ENCODE measurements at places on chromosomes 5 and 9.
A peak's percentile ranks its signal among the peaks of the same experiment; 100 is the strongest.

DNA sequence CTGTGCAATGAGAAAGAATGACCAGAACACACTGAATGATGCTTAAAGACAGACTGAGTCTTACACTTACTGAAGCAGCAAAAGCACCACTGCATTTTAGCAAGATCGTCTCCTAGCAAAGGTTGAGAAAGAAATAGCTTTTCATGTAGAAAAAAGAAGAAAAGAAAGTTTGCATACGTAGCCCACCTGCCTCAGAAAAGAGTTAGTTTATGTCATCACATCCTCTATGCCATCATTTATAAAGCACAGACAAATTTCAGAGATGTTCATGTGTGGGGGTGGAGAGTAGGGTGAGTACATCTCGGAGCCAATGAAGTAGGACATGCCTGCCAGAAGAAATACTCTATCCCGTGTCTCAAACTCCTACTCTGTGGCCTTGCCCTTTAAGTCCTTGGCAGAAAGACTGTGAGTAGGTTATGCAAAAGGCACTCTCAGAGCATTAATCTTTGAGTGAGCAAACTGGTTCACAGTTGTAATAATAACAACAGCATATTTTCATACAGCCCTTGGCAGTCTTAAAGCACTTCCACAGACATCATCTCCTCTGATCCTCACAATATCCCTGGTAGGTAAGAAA lies 22.4 kb downstream of the NRG2 start:
- DNase-seq = no peak

DNA sequence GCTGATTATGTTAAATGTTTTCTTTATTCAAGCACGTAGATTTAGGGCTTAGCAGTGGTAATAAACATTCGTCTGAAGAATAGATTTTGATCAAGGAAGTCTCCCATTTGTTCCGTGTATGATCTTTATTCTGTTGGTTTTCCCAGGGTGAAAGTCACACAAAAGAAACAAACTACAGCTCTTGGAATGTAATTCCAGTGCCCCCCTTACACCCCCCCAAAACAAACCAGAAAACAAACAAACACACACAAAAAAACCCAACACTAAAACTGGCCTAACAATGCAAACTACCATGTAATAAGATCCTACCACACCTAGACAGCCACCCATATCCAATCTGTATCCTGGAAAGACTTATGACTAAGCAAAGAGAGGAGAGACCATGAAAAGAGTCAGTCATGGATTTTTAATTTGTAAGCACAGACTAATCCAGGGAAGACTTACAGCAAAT lies 196.2 kb upstream of the ELL2 start:
- no peak for DNase-seq

GRCh38 chr5:16311666-16312065 lies 132.1 kb upstream of the MARCHF11 start:
- DNase-seq = no peak

GRCh38 chr9:83196946-83197345 lies 134.0 kb upstream of the RASEF start:
- no peak for DNase-seq

DNA sequence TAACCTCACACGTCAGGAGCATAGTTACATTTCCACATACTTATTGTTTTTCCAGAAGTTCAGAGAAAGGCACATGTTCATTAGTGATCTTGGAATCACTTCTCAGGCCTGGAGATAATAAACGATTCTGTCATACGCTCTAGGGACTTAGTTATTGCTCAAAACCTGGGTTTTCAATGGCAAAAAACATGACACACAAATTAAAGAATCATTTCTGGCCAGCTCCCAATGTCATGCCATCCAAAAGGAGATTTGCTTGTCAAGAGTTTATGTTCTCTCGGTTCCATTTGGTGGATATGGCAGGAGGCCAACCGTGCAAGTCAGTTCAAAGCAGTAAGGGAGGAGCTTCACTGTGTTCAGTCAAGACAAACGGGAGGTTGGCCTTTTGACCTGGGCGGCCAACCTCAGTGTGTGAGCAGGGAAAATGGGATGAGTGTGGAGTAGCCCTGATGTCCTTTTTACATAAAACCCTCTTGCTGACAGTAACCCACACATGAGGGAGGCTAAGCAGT lies 123.4 kb downstream of the NXNL2 start:
- no peak for DNase-seq

DNA sequence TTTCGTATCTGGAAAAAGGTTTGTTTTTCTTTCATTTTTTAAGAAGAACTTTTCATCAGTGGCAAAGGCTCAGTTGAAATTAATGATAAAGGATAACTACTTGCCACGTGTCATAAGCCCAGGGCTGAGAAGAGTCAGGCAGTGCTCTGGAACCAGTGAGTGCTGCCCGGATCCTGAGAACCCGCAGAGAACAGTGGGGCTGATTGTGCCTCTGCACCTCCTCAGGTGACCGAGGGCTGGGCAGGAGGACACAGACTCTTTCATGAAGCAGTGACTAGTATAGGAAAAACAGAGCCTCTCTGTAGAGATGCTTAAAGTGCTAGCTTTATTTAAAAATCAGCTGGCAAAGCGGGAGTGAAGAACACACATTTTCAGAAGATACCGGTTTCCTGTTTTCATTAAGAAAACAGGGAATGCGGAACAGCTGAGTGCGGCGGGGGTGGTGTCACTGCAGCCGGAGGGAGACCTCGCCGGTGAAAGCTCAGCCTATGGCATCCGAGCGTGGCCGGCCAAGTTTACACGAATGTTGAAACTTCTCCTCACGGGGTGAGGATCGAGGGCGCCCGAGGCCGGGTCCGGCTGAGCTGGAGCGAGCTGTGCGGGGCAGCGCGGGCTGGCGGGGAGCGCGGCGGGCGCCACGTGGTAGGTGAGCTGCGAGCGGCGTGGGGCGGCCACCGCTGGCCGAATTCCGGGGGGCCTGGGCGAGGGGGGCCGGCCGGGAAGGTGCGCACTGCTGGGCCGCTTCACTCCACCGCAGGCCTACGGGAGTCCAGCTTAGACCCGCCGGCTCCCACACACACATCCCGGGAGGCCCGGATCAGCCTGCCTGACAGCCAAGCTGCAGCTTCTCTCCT lies 134.7 kb upstream of the DMRT1 start:
- DNase-seq = peak; percentile 45

DNA sequence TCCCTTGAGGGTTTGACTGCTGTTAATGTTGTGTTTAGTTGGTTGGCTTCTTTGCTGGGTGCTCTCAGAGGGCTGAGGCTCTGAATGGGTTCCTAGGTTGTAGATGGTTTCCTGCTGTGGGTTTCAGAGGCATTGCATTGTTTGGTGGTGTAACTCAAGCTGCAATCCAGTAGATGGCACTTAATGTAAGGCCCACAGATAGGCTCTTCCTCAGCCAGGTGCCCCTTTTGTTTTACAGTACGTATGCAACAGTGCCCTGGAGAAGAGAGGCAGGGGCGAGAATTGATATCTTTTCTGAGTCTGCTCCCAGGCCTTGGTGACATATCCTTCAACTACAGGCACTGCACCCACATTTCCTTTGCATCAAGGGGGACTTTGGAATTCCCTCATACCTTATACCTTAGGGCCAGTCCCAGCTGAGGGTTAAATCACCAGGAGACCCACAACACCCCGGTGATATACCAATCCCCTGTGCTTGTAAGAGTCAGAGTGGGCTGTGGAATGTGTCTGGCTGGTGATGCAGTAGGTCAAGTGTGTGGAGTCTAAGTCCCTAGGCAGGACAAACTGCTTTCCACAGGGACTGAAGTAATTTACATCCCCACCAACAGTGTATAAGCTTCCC lies 7.0 kb upstream of the UGT3A2 start:
- DNase-seq = no peak

DNA sequence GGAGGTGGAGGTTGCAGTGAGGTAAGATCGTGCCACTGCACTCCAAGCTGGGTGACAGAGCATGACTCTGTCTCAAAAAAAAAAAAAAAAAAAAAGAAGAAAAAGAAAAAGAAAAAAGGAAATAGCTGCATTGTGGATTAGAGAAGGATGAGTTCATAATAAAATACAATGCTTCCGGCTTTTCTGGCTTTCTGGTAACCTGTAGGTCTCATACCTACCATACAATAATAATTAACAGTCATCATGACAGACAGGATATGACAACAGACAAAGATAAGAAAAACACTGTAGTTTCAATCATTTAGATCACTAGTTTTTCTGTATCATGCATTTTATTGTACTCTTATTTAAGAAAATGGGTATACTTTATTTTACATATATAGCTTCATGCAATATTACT lies 40.7 kb upstream of the TRPM3 start:
- no peak for DNase-seq

- no peak for DNase-seq
Observed at GRCh38 chr5:21642312-21642711, 1210.8 kb downstream of the CDH12 start.

DNA sequence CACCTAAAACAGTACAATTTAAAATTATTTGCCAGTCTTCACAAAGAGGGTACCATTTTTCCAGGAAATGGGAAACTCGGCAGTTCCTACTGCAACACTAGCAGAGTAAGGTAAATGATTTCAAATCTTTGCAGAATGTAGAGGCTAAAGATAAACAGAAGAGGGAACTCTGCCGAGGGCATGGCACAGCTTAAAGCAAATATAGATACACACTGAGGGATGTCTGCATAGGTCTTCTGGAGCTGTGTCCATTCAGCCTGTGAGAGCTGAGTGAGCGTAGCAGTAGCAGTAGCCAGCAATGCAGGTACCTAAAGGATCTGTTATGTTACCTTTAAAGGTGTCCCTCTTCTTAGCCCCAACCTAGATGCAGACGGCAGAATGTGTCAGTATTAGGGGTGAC lies 17.5 kb downstream of the CDKL3 start:
- no peak for DNase-seq

DNA sequence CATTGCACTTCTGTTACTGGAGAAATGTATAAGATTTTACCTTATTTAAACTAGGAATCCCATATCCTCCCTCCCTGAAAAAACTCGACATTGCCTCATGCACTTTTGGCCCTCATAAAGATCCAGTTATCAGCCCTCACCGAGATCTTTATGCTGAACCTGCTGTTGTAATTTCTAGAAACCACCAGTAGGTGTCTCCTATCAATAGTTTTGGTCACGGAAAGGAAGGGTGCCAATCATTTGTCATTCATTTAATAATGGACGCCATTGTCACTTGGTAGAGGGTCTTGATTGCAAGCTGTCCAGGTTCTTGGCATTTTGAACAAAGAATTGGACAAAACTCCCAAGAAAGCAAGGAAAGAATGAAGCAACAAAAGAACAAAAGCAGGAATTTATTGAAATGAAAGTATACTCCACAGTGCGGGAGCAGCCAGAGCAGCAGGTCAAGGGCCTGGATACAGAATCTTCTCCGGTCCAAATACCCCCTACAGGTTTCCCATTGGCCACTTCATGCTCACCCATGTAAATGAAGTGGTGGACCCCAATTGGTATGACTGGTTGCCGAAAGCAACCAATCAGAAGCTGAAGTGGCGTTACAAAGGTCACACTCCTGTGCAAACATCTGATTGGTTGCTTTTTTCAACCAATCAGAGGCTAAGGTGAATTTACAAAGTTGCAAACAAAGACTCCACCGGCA lies 524.3 kb downstream of the PSAT1 start:
- no peak for DNase-seq

GRCh38 chr9:131728546-131728910 lies 11.3 kb downstream of the RAPGEF1 start:
- no peak for DNase-seq

DNA sequence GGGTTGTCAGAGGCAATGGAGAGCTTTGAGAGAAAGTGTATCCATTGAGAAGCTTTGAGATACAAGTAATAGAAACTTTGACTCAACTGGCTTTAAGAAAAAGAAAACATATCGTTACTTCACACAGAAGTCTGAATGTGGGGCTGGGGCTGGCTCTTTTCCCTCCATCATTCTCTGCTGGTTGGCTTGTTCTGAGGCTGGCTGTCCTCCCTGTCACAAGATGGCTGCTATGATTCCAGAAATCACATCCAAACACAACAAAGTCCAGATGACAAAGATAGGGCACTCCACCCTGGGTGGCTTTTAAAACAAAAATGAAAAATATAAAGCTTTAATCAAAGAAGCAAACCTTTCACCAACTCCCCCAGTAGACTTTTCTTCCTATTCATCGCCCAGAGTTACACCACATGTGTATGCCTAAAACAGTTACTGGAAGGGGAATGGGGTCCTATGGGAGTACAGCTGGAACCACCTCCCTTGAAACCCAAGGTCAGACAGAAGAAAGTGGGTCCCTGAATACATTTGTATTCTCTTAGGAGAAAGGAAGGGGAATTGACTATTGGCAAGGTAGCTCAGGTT lies 284.3 kb downstream of the GAS1 start:
- no peak for DNase-seq

- no peak for DNase-seq
Observed at GRCh38 chr5:163473635-163474243, 13.3 kb downstream of the HMMR start.

GRCh38 chr5:1083823-1084605 lies 27.8 kb downstream of the SLC12A7 start:
- DNase-seq = no peak

DNA sequence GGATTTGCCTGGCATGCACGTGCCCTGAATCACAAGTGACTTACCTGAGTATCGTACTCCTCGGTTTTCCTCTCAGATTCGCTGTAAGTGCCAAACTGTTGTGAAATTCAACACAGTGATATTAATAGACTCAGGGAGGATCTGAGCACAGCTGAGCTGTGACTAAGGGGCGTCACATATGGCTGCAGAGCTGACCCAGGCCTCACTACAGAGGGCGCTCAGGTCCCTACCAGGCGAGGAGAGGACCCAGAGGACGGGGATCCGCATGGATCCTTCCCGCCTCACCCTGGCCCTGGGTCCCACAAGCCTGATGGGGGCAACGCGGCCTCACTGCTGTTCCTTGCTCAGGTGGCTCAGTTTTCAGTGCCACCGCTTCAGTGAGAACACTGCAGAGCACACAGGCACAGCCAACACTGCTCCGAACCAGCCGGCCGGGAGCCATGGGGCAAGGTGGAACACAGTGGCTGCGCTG lies 20.1 kb downstream of the CLPTM1L start:
- DNase-seq = peak; percentile 18

DNA sequence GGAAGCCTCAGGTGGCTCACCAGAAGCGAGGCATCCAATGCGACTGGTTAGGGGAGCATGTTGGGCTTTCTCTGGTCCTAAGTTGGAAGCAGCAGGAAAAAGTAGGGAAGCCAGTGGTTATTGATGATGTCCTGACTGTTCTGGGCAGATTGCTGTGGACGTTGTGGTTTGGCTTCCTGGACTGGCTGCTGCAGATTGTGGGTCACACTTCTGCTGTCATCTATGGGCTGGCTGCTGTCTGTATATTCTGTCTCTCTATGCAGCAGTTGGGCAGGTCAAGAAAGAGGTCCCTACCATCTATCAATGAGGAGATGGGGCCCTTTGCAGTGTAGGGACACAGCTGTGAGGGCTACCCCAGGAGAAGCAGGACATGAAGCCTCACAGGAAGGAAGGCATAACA lies 13.5 kb upstream of the MARCHF6 start:
- DNase-seq = no peak

DNA sequence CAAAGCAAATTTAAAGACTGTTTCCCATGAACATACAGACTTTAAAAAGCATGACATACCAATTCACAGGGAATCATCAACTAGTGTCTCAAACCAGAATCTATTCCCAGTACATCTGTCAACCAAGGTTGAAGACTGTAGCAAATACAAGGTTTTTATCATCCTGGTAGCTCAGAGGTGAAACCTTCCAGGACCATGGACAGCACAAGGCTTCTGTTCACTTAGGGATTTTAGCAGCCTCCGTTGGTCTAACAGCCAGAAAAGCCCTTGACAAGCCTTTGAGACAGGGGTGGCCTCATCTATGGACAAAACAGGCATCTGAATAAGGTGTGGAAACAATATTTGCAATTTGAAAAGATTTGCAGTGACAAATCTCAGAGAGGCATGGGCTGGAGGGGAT lies 119.0 kb downstream of the TRIM32 start:
- no peak for DNase-seq

- no peak for DNase-seq
Observed at GRCh38 chr9:12085399-12085798, 607.8 kb upstream of the TYRP1 start.

- no peak for DNase-seq
Observed at GRCh38 chr5:89991592-89991991, 418.0 kb downstream of the CETN3 start.
